ENCODE measurements at places on chromosomes 16 and 17.
A peak's percentile ranks its signal among the peaks of the same experiment; 100 is the strongest.

DNA sequence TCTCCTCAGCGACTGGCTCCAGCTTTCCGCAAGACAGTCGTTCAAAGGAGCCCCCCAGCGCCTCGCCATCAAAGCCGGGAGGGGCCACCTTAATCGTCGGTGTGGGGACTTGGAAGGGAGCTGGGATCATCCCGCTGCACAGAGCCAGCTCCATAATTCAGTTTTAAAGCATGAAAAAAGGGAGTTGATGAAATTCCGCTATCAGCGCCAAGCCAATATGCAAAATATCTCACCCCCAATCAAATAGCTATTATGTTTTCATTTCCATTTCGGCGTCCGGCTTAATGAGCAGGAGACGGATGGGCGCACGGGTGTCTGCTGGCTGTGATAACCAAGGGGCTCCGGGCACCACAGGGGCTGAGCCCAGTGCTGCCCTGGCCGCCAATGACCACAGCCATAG lies 27.7 kb downstream of the ZFPM1 start:
- DNase-seq: no peak

- DNase-seq: no peak
These were observed 122.2 kb downstream of the SMG6 start for GRCh38 chr17:2181206-2181896.

GRCh38 chr16:15536843-15537242 lies 102.5 kb downstream of the BMERB1 start:
- DNase-seq: no peak

GRCh38 chr17:50469671-50470305 lies 1.1 kb upstream of the CHAD start:
- DNase-seq: no peak

GRCh38 chr17:1302761-1303160 lies 23.3 kb downstream of the TRARG1 start:
- no peak for DNase-seq

GRCh38 chr16:65916995-65917394 lies 449.5 kb upstream of the CDH5 start:
- no peak for DNase-seq

GRCh38 chr17:79154951-79155585 lies 80.4 kb downstream of the ENGASE start:
- no peak for DNase-seq

GRCh38 chr17:75348386-75349012 lies 57.0 kb downstream of the GRB2 start:
- no peak for DNase-seq

- DNase-seq: no peak
These were observed 1.1 kb downstream of the C1QTNF1 start for GRCh38 chr17:79024901-79025737.

DNA sequence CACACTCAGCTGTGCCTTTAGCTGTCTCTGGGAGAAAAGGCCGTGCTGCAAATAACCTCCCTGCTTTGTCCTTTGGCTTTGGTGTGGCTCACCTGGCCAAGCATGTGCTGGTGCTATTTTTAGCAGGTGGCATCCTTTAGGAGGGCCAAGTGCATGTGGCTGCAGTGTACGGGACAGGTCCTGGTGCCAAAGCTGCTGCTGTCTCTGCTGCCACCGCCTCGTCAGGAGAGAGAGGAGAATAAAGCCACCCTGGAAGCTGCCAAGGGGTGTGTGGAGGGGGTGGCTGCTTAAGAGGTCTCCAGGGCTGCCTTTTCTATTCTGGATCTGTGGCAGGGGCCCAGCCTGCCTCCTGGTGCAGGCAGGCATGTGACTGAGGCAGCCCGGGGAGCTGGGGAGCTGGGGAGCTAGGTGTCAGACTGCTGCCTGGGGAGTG lies 6.2 kb downstream of the AKAP1 start:
- DNase-seq: no peak

- peak; percentile 54 for DNase-seq
These were observed 64.6 kb upstream of the CRHR1 start for GRCh38 chr17:45719335-45720071.

DNA sequence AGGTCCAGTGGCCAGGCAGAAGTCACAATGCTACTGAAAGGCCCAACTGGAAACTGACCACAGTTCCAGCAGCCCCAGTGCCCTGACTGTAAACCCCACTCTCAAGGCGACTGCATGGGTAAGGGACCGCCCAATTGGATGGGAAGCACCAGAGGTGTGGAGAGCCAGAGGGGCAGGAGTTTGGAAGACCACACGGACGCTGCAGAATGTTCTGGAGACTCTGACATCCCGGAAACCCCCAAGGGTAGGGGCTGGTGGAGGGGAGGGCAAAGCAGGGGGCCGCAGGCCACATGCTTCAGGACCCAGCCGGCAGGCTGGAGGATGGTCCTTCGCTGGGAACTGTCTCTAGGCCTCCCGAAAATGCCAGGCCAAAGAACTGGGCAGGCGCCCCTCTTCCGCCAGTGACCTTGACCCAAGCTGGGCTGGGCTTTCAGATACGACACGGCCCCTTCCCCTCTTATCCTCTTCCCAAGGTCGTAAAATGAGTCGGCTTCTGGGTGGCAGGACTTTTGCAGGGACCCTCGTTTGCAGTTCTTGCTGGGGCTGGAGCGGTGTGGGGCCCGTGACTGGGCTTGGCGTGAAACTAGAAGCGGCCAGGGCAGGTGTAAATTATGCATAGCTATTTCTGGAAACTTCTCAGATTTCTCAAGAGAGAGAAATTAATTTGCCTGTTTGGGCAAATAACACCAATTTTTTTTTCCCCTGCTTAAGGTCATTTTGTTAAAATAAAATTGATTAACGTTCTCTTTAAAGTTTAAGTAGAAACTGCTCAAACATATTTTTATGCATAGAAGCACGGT lies 110.2 kb downstream of the C16orf78 start:
- DNase-seq: no peak

- DNase-seq: no peak
These were observed 186.3 kb upstream of the GSE1 start for GRCh38 chr16:85426806-85427205.

DNA sequence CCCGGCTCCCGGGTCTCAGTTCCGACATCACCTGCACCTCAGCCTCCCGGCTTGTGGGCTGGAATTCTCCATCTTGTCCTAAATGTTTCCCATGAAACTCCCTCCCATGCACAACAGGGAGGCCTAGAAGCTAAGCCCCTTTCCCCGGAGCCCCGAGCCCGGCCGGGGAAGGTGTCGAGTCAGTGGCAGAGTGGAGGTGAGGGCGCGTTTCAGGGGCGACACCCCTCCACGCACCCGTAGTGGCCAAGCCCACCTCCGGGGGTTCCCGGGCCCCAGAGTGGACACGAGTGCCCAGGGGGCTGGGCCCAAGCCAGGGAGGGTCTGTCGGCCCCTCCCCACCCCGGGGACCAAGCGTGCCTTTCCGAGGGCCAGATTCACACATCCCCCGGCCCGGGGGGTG lies 25.0 kb upstream of the C1QTNF8 start:
- no peak for DNase-seq

- peak; percentile 27 for DNase-seq
These were observed 6.7 kb downstream of the RUNDC3A start for GRCh38 chr17:44314869-44315661.

DNA sequence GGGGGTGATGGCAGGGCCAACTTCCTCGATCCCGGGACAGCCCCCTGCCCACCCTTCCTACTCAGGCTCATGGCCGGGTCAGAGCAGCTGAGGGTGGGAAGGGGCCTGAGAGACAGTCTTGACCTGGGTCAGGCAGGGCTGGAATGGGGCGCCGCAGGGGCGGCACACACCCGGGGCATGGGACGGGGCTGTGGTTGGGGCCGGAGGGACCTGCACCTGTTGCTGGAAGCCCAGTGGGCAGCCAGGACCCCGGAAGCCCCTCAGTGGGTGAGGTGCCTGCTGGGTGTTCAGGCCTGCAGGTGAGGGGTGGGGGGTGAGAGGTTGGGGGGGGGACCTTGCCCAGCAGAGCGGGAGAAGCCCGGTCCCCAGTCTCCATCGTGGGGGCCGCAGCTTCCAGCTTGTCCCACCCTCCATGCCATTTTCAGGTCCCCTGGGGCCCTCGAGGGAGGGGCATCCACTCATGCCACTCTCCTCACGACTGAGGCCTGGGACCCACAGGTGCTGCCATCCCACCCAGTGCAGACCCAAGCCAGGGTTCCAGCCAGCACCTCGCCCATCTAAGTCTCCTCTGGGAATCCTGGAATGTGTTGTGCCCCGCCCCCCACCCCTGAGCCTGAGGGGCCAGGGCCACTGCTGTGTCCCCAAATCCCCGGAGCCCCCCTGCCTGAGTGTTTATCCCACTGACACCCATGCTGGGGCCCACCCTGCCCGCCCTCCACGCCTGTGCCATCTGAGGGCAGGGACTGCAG lies 43.4 kb upstream of the ACSF3 start:
- DNase-seq: no peak

DNA sequence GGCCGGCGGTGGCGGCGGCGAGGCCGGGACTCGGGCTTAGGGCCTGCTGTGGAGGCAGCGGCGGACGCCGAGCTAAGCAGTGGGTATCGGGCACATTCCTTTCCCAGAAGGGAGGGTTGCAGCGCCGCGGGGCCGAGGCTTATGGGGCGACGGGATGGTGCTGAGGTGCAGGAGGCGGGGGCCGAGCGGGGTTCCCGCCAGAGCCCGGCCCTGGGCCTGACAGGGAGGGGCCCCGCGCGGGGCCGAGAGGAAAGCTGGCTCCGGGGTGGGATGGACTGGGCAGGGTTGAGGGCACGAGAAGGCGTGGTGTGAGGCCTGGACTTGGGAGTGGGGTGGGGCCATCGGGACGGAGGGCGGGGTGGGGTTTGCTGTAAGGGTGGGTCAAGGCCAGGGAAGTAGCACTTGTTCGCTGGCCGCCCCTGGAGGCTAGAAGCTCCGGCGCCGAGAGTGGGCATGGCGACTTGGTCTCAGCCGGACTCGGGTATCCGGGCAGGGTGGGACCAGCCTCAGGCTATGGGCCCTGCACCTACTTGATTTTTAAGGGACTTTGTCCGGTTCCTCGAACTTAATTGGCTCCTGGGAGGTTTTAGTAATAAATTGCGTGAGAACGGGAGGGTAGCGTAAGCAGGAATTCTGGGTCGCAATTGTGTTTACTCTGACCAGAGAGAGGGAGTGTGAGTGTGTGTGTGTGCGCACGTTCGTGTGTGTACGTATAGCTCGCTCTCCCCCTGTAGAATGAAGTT lies 396 bp downstream of the NFE2L1 start:
- DNase-seq: peak; percentile 53

GRCh38 chr17:61412143-61412859 lies 12.7 kb downstream of the TBX2 start:
- no peak for DNase-seq

DNA sequence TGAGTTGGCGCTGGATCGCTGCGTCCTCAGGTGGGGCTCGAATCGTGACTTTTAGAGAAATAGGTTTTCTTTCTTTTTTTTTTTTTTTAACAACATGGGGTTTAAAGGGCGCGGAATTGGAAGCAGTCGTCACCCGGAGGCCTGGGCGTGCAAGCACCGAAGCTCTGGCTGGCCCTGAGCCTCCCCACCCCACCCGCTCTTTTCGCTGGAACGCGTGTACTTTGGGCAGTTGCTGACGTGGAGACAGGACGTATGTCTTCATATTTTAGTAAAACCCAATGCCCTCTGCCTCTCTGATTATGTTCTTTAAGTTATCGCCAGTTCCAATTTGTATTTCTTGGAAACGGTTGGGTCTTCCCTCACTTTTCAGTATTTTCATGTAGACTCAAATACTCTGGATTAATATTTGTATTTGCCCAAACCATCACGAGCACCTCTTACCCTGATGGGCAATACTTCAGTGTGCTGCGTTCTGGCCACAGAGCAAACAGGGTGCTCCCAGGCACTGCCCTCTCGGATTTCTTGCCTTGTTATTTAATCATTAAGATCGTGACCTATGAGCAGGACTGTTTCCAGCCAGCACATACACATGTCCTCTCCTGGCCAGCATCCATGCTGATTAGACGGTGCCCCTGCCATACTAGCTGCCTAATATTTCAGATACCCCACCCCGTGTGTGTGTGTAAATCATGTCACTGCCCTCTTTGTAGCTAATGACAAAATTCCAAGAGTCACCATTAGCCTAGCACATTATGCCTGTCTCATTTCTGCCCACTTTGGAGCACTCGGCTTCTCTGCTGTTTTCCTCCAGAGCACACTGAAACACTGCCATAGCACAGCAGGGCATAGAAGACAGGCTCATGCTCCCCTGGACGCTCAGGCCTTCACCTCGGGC lies 805 bp upstream of the C16orf95 start:
- DNase-seq: peak; percentile 15

DNA sequence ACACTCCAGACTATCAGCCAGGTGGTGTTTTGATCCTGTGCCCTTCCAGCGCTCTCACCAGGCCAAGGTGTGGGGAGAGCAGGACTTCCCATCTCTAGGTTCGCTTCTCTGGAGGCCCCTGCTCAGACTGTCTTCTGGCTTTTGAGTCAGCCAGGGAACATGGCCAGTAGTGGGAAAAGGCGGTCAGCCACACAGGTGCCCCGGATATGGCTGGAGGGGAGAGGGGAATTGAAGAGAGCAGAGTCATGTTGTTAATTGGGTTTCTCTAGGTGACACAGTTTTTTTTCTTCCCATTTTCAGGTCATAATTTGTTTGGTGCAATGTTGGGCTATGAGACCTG lies 1.5 kb downstream of the MINK1 start:
- DNase-seq: no peak

DNA sequence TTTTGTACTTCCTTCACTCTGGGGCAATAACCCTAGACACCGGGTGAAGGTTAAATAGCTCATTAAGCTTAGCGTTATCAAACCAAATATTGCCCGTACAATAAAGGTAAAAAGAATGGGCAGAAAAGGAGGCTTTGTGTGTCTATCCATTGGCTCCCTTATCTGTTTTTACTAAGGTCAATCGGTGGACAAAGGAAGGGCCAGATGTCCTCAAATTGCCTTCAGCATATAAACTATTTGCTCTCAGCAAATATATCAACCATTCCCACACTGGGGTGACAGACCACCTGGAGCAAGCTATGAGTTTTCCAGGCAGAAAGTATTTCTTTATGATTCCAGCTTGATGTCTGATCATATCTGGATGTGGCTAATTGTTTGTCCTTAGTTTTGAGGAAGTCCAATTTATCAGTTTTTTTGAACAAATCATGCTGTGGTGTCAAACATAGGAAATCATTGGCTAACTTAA lies 25.3 kb upstream of the WIPI1 start:
- DNase-seq: no peak

- no peak for DNase-seq
These were observed 1238.8 kb downstream of the CDH11 start for GRCh38 chr16:63883091-63883490.

GRCh38 chr17:80799538-80800480 lies 191.8 kb upstream of the CHMP6 start:
- DNase-seq: no peak

- DNase-seq: no peak
These were observed 124.4 kb upstream of the ANKFN1 start for GRCh38 chr17:56028837-56029236.

DNA sequence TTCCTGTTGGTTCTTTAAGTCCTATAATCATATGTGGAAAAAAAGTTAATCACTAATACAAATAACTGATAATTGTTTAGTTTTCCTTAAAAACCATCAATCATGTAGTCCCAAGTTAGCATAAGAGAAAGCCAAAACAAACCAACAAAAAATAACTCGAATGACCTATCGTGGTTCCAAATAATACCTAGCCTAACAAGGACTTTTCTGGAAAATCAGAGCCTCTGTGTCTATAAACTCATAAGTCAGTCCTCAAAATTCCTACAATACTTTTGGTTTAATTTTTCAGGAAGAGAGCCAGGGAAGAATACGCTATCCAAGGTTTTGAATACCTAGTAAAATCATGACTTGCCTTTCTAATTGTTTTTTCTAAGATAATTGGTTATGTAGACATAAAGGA lies 975.3 kb upstream of the SOX9 start:
- DNase-seq: no peak

- no peak for DNase-seq
These were observed 1.2 kb upstream of the GLIS2 start for GRCh38 chr16:4314532-4315185.

Measured in Jurkat, Clone E6-1 (cell line).